Activated CD4-positive, alpha-beta T cell treated with anti-CD3 and anti-CD28 coated beads for 1 hour (primary cell): ENCODE measurements at places on chromosomes 12 and 14.
A peak's percentile ranks its signal among the peaks of the same experiment; 100 is the strongest.

- no peak for DNase-seq
Observed at GRCh38 chr12:28742791-28743190, 406.3 kb upstream of the FAR2 start.

DNA sequence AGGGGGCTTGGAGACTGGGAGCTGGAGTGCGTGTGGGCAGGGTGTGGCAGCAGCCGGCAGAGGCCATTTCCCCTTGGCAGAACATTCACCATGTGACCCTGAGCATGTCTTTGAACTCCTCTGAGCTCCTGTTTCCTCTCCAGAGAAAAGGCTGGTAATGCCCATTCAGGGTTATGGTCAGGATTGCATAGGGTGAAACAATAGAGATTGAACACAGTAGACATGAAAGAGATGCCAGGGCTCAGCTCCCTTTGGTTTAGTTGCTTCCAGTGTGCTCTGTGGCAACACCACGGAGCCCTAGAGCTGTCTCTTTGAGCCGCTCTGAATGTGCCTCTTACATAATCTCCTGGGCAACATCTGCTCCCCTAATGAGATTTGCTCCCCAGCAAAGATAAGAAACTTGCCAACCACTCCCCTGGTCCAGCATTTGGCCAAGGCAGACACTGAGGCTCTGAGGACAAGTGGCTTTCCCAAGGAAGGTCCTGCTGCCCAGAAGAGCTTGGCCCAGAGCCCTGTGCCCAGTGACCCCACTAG lies 4.6 kb downstream of the IFI27 start:
- DNase-seq = no peak

GRCh38 chr14:64098120-64098519 lies 196.1 kb downstream of the ESR2 start:
- no peak for DNase-seq

- DNase-seq = no peak
Observed at GRCh38 chr12:31387011-31387410, 61.1 kb upstream of the SINHCAF start.

GRCh38 chr14:105139212-105139825 lies 29.3 kb downstream of the JAG2 start:
- DNase-seq = no peak

- no peak for DNase-seq
Observed at GRCh38 chr14:66281036-66281776, 205.0 kb upstream of the CCDC196 start.

DNA sequence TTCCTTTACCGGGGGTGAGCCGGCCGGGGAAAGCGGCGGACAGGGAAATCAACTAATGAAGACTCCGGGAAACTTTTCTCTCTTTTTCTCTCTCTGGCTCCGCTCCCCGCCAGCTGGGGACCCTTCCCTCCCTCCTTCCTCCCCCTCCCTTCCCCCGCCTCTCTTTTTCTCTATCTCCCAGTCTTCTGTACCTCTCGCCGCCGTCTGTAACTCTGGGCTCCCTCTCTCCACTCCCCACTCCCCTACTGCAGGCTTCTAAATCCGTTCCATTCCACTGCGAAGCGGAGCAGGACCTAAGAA lies 6.9 kb upstream of the HOXC11 start:
- no peak for DNase-seq

GRCh38 chr12:64175254-64175945 lies 46.7 kb downstream of the KICS2 start:
- no peak for DNase-seq

GRCh38 chr12:95462081-95462480 lies 11.9 kb upstream of the METAP2 start:
- DNase-seq = no peak

DNA sequence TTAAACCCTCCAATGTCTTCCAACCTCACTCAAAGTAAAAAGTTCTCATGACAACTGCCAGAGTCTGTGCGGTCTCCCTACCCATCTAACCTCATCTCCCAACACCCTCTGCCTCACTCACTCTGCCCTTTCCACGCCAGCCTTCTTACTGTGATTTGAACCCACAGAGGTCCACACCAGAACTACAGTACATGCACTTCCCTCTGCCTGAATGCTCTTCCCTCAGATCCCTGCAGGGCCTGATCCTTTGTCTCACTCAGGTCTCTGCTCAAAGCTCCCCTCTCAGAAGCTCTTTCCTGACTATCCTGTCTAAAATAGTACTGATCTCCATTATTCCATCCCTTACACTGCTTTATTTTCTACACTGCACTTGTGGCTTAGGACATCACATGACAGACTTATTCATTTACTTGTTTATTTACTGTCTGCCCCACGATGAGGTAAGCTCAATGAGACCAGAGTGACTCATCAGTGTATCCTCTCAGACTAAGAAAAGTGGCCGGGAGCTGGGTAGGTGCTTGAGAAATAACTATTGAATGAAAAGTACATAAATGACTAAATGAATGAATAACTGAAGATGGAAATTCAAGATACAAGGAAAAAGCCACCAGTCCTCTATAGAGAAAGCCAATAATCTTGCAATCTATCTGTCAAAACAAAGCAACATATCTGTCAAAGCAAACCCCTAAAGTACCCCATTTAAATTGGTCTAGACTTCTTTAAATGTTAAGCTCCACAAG lies 17.1 kb downstream of the POMT2 start:
- no peak for DNase-seq

DNA sequence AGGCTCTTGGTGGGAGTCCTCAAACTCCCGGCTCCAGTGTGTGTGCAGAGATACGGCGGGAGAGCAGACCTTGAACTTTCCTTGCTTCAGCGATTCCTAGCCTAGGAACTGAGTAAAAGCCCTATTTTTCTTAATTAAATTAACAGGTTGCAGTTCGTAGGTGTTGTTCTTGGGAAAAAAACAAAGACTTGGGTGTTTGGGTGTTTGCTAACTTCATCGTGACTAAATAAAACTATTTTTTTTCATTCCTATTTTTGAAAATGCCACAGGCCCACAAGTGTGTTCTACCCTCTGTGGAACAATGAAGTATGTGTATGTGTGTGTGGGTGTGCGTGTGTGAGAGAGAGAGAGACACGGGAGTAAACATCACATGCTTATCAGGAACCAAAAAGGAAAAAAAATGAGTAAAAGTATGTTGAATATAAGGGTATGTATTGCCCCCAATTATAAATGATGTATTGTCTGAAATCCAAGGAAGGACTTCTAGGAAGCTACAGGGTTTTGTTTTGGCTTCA lies 651 bp downstream of the TMEM117 start:
- DNase-seq = no peak

GRCh38 chr14:73025544-73025943 lies 1.4 kb downstream of the ZFYVE1 start:
- no peak for DNase-seq

DNA sequence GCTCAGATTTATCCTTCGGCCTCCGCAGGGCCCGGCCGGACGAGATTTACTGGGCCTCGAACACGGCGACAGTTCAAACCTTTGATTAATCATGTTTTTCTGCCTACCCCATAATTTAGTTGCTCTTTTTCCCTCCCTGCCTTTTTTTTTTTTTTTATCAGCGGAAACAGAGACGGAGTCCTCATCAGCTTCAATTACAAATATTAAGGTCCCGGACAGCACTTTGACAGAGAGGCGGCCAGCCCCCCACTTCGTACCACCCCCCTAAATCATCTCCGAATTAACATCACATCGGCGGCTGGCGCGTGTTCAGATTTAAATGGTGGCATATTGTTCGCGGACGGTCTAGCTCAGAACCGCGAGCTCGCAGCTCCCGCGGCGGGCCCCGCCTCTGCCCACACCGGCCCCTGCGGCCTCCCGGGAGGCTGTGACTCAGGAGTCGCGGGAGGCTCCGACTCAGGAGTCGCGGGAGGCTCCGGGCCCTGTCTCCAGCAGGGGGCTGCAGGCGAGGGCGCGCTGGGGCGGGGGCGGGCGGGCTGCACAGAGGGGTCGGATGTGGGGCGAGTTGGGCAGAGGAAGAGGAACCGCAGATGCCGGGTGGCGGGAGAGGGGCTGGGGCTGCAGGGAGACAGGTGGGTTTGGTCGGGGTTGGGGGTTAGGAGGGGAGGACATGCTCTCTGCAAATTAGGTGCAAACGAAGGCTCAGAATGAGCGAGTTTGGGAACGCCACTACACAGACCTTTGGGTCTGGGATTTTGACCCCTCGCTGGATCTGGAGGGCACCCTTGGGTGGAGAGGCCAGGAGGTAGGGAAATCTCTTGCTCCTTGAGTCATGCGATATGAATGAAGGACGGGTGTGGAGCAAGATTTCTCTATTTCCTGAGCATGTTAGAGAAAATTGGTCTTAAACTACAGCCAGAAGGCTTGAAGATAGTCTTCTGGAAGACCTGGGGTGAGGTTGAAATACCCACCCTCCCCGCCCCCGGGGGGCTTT lies 19.6 kb upstream of the ATP5MC2 start:
- peak; percentile 18 for DNase-seq

GRCh38 chr12:108495823-108496579 lies 19.1 kb upstream of the FICD start:
- DNase-seq = no peak

DNA sequence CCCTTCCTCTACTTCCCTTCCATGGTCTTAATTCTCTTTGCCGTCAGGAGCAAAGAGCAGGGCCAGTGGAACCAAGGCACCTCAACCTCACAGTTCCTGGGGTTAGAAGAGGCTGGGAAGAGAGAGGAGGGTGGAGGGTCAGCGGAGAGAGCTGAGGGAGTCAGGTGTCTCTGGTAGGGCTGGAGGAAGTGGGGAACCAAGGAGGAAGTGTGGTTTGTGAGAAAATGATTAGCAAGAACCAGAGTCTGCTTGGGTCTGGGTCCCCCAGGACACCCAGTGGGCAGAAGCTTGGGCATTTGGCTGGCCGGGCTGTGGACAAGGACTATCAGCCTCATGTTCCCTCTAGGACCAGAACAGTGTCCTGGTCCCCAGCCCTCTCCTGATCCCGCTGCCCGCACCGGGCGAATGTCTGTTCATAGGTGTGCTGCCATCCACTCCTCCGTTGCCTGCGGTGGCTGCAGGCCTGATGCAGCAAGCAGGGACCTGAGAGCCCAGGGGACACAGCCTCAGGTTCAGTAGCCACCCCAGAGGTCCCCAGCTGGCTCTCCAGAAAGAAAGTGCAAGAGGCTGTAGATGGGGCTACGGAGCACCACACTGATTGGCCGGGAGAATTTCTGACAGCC lies 2.3 kb downstream of the HOXC12 start:
- no peak for DNase-seq

DNA sequence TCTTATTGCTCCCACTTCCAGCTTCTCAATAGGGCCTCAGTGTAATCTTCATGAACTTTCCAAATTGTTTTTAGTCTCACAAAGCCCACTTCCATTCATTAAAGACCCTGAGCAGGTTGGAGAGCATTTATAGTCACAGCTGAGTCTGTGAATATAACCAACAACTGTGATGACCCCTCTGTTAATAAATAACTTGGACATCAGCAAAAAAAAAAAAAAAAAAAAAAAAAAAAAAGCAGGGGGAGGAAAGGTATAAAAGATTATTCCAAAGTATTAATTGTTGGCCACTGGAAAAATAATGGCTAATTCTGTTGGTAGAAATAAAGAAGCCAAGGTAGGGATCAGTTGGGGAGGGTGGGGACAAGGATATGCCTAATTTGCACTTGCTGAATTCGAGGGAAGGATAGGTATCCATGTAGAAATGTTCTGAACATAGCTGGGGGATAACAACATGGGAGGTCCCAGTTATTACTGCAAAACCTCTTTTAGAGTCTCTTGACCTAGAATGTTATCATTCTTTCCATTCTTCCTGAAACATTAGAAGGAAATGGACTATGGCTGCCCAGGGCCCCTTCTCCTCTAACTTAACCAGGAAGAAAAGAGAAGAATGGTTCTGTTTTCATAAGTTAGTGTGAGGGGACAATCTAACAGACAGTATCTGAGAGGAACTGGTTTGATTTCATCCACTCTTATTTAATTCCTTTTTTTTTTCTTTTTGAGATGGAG lies 56.5 kb downstream of the SAMD4A start:
- DNase-seq = no peak

- DNase-seq = no peak
Observed at GRCh38 chr12:15627995-15628945, 160.9 kb downstream of the EPS8 start.

GRCh38 chr12:69904777-69905176 lies 79.8 kb downstream of the MYRFL start:
- no peak for DNase-seq

DNA sequence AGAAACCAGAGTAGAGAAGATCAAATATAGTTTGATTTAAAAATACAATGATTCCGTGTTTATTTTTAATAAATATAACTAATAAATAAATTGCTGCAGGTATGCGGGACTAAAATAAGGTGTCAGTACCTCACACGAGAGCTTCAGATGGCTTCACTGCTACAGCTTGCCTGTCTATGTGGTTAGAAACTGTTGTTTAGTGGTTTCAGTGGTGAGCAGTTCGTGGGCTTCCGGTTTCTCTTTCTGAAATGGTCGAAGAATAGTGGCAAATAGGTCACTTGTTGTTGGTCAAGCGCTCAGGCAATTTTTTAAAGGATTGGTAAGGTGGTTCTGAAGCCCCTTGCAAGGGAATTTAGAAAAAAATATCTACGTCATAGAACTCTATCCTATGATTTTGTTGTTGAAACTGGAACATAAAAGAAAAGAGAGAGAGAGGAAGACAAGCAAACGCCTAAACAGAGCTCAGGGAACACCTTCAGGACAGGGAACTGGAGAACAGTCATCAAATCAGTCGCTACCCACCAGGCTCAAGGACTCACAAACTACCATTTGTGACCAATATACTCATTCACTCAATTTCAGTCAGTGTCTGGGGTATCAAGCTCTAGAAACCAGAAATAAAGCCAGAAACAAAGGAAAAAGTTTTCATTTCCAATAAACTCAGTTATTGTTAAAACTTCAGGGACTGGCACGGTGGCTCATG lies 31.3 kb downstream of the GABARAPL1 start:
- DNase-seq = no peak

DNA sequence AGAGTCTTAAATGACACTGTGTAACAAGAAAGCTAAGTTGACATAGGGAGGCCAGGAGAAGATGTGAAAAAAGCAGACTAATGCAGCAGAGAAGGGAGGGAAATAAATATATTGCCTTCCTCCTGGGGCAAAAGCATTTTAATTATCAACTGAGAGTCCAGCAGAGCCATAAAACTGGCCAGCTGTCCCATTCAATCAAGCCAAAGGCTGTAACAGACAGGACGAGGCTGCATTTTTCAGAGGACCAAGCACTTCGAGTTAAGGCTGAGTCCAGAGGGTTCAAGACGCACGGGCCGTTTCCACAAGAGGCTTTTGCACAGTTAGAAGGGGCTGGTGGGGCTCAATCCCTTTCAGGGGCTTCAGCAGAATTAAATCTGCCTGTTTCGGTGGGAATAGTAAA lies 20.4 kb downstream of the MAP3K9 start:
- DNase-seq = no peak

- no peak for DNase-seq
Observed at GRCh38 chr12:15861404-15861803, 20.8 kb upstream of the STRAP start.
